Astrocyte of the spinal cord (primary cell): ENCODE measurements at places on chromosomes 7 and 10.
A peak's percentile ranks its signal among the peaks of the same experiment; 100 is the strongest.

- no peak for DNase-seq
Observed at GRCh38 chr7:1811850-1812508, 141.9 kb downstream of the ELFN1 start.

- DNase-seq = no peak
Observed at GRCh38 chr7:36604806-36605205, 119.5 kb downstream of the AOAH start.

- DNase-seq = no peak
Observed at GRCh38 chr10:27527666-27528295, 23.7 kb downstream of the RAB18 start.

DNA sequence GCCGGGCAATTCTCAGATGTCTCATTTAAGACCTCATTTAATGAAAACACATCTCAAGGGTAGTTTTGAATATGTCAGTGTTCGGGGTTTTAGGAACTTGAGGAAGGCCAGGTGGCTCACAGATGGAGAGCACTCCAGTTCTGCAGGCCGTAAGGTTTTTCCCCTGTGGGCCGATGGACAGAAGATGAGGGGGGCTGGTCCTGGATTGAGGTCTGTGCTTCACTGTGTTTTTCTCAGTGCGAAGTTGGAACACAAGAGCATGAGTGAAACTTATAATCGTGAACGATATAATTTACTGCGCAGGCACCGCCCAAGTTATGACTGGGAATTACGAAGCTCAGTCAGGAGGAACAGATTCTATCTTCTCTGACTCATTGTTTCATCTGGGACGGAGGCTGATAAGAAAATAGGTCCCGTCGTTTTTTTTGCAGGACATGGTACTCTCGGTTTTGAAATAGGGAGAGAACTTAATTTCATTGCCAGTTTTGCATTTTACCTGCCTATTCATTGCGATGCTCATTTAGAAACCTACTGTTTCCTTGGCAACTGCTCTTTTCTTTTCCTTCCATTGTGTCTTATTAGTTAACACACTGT, 591.0 kb upstream of the PFKP start:
- no peak for DNase-seq

GRCh38 chr10:79491143-79491835, 21.0 kb upstream of the EIF5AL1 start:
- DNase-seq = no peak

DNA sequence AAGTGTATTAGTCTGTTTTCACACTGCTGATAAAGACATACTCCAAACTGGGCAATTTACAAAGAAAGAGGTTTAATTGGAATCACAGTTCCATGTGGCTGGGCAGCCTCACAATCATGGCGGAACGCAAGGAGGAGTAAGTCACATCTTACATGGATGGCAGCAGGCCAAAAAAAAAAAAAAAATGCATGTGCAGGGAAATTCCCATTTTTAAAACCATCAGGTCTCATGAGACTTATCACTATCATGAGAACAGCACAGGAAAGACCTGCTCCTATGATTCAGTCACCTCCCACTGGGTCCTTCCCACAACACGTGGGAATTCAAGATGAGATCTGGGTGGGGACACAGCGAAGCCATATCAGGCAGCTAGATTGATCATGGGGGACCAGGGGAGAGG, 136.8 kb downstream of the EXOC4 start:
- DNase-seq = no peak

DNA sequence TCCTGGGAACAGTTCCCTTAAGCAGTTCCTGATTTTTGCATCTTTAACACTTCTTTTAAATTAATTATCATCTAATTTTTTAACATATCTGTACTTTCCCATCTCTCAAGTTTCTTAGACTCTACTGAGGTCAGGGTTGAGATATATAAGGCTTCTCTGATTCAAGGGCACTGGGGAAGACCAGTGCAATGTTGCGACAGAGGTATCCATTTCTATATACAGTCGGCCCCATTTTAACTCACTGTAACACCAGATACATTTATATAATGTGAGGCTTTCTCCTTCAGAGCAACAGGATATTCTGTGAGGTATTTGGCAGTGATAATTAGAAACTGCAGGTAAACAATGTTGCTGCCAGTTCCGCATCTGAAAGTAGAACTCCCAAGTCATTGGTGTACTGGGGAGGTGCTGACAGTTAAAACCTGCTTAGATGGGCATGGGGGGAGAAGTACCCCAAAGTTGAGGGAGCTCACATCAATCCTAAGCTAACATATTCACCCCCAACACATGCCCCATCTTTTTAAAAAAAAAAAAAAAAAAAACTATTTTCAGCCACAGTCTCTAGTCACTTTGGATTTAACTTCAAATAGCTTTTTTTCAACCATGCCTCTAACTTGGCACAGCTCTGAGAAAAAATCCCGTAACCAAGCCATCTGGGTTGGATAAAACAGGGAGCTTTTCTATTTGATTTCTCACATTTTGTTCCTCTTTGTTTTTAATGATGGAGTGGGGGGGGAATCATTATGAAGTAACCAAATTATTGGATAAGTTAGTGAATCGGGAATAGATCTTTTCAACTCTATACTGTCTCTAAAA, 62.9 kb downstream of the REEP3 start:
- DNase-seq = no peak

DNA sequence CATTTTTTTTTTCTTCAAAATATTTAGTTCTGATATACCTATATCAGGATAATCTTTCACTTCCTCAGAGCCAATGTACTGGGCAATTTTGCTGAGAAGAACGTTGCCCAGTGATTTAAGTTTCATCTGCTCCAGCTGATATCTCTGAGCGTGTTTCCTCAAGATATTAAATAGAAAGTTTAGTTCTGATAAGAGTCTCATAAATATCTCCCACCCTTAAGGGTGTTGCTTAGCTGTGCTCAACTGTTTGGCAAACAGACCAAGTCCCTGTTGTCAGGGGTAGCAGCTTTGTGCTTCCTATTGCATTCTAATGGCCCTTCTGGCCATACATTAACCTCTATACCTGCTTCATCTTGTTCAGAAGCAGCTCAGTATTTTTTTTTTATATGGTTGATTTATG, 84.7 kb upstream of the GPR141 start:
- DNase-seq = no peak

DNA sequence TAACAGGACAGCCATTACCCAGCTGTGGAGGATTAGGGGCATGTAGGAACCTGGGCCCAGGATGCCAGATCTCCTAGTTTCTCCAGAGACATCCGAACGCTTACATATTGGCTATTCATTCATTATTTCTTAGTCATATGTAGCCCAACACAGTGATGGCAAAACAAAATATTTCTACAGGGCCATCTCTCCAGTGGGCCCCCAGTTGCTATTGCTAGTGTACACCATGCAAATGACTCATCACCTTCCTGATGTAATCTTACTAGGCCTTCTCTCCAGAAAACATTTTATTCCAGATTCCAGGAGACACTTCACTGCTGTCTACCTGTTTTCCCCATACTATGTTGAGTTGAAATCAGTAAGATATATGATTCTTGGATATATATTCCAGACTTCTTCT, 201.7 kb downstream of the PLXDC2 start:
- peak; percentile 30 for DNase-seq

DNA sequence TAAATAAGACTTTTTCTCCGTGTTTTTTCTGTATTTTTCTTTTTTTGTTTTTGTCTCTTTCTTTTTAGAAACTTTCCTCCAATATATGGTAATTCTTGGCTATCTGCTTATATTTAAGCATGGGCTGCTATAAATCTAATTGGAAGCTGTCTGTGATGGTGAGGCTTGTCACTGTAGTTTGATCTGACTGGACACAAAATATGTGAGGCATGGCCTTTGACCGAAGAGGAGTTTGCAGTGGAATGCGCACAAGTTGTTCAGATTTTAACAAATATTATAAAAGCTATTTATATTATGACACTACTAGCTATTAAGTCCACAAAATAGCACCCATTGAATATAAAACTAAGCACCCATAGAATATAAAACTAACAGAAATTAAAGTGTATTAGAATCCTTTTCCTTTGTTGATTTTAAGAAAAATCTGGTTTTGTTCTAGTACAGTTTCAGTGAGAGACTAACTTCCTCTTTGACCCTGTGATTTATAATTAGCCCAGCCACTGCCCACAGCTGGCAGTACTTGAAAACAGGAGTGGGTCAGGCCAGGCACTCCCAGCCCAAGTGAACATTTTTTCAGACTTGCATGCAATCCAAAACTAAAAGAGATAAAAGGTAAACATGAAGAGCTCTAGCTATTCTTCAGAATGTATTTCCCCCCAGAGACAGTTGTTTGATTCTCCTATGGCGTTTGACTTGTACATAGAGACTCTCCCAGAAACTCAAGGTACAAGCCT, 69.9 kb upstream of the FGL2 start:
- DNase-seq = no peak

DNA sequence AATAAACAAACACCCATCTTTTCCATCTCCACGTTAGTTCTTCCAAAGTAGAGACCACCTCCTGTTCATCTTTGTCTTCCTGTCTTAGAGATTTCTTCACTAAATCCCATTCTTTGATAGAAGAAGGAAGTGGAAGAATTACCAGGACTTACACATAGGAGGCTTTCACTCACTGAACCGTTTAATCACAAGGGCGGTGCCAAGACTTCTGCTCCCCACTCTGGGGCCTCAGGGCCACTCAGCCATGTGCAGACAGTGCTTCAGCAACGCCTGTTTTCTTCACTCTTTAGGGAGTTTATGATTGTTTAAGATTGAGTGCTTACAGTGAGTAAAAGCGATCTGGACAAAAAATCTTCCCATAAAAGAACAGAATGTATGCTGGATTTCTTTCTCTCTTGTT, 63.9 kb upstream of the SORCS3 start:
- no peak for DNase-seq

DNA sequence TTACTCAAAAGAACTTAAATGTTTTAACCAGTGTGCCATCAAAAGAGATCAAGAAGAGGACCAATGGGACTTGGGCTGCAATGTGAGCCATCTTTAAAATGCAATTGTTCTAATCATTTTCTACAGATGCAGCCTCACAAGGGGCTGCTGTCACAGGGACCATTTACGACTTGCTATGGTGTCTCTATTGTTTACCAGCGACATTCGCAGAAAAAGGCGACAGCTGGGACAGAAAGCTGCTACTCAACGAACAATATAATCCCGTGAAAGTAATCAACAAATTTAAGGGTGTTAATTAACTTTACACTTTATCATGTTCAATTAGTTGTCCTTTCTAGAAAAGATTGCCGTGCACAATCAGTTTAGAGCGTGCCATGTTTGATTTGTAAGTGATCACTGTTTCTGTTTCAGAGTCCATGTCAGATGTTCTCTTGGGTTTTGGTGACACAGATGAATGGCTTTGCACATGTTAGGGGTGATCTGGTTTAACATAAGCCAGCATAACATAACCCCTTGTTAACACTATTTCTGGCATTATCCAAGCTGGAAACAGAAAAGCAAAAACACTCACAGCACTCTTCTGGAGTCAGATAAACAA, 110.8 kb downstream of the HIBADH start:
- DNase-seq = no peak

- DNase-seq = no peak
Observed at GRCh38 chr10:46272863-46273415, 13.9 kb upstream of the ANTXRL start.

- no peak for DNase-seq
Observed at GRCh38 chr7:122488241-122488640, 183.7 kb upstream of the FEZF1 start.

DNA sequence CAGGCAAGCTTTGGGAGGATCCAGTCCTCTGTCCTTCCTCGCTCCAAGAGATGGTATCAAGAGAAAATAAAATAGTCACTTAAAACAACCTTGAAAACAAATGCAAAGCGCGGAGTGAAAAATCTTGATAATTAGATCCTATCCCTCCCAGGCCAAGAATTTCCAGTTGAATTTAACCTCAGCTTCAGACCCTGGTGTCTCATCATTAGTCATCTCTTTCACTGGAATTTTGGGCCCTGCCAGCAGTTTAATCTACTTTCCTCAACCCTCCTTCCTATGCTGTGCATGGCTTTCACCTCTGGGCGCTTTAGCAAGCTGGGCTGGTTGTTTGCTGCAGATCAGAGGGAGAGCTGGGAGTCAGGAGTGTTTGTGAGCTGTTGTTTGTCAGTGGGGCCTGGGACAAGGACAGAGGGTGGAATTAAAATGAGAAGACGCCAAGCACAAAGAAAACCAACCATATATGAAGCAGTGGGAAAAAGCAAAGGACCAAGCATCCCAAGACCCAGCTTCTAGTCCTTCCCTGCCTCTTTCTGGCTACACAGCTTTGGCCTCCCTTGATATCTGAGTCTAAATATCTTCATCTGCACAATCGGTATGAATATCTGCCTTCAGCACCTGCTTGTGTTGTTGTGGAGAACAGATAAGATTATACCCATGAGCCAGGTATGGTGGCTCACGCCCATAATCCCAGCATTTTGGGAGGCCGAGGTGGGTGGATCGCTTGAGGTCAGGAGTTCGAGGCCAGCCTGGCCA, 13.5 kb downstream of the MYOF start:
- peak; percentile 94 for DNase-seq

GRCh38 chr7:50552921-50553320, 12.3 kb downstream of the DDC start:
- DNase-seq = peak; percentile 51

DNA sequence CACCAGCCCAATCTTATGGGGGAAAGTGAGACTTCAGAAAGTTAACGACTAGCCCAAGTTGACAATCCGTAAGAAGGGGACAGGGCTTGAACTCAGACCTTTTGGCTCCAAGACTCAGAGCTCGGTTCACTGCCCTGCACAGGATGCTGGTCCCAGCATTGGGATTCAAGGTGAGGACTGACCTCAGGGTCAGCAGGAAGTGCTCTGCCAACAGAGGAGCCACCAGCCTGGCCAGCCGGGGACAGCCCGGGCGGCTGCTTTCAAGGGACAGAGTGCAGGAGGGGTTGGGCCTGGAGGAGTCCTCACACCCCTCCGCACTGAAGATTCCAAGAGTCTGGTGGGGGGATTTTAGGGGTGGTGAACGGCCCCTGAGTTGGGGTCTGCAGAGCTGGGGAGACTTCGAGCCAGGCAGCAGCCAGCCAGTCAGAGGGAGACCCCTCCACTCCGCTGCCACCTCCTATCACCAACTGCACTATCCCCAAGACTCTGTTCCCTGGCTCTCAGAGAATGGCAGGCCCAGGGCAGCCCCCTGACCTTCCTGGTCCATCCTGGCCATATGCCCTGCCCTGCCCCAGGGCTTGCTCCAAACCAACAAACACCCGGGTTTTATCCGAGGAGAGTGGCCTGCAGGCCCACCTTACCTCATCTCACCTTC, 19.7 kb downstream of the TLL2 start:
- no peak for DNase-seq
